SK-N-SH (cell line): ENCODE measurements at places on chromosomes 4 and X.

DNA sequence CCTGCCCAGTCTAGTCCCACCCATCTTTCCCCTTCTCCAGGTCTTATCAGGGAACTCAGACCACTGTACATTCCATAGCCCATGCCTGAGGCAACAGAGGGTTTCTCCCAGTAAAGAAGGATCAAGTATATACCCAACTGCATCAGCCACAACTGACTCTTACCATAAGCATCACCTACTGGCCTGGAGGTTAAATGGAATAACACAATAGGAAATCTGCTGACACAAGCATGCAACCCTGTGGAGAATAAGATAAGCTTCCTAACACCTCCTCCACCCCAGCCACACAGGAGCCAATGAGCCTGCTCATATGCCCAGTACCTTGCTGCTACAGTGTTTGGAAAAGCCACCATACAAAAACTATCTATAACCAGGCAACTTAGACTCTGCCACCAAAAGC, 34.6 kb upstream of the PLK4 start:
- no peak for DNase-seq

- no peak for DNase-seq
Observed at GRCh38 chr4:10007436-10007740, 13.9 kb downstream of the SLC2A9 start.

DNA sequence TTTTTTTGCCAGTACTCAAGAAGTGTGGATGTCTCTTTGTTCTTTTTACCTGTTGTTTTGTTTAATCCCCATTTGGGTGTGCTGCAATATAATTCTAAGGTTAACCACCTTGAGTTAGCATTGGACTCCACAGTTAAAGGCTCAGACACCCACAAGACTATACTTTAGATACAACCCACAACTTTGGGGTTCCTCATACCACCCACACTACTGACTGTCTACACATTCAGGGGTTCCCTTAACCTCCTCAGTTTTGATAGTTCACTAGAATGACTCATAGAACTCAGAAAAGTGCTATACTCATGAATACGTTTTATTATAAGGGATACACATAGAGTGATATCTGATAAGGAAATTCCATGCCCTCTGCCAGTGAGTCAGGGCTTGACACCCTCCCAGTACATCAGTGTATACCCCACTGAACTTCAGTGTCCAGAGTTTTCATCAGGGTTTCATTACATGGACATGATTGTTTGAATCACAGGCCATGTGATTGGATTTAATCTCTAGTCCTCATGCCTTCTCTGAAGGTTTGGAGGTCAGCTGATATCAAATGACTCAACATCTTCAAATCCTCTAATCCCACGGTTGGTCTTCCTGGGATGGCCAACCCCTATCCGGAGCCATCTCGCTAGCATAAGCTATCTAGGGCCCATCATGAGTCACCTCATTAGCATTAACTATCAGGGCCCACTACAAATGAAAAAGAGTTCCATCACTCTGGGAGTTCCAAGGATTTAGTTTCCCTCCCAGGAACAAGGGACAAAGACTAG, 357.7 kb upstream of the EMCN start:
- DNase-seq = no peak

GRCh38 chrX:17395154-17395553, 20.2 kb downstream of the NHS start:
- DNase-seq = no peak

DNA sequence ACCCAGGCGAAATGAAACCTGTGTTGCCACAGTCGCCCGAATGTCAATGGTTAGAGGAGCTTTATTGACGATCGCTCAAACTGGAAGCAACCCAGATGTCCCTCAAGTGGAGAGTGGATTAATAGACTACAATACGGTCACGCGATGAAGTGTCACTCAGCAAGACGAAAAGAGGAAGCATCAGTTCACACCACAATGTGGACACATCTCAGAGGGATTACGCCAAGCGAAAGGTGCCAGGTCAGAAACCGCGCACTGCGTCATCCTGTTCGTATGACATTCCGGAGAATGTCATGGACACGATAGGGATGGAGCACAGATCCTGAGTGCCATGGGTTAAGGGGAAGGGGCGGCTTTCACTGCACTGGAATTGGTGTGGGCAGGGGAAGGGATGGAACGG, 111.7 kb downstream of the HMX1 start:
- DNase-seq = no peak

DNA sequence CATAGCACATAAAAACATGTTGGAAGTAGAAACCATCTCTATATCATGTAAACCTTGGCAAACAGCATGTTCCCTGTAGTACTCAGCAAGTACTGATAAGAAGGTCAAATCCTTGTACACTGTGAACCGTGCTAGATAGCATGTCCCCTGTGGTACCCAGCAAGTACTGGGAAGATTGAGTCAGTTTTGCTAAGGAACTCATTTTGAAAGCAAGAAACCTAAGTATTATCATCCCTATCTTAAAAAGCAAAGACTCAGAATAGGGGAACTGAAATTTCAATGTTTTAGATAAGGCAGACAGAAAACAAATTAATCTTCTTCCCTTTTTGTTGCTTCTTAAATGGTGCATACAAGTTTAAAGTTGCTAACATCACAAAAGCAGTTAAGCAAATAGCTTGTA, 180.2 kb downstream of the RBM46 start:
- DNase-seq = no peak

- no peak for DNase-seq
Observed at GRCh38 chr4:123976285-123976684, 579.7 kb downstream of the SPRY1 start.

DNA sequence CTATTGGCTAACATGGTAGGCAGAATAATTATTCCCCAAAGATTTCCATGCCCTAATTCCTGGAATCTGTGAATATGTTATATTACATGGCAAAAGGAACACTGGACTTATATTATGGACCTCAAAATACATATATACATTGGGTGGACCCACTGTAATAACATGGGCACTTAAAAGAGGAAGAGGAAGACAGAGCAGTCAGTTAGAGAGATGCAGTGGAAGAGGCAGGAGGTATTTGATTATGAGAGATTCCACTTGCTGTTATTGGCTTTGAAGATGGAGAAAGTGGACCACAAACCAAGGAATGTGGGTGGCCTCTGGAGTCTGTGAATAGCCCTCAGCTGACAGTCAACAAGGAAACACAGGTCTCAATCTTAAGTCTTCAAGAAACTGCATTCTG, 14.0 kb upstream of the ART3 start:
- DNase-seq = no peak

DNA sequence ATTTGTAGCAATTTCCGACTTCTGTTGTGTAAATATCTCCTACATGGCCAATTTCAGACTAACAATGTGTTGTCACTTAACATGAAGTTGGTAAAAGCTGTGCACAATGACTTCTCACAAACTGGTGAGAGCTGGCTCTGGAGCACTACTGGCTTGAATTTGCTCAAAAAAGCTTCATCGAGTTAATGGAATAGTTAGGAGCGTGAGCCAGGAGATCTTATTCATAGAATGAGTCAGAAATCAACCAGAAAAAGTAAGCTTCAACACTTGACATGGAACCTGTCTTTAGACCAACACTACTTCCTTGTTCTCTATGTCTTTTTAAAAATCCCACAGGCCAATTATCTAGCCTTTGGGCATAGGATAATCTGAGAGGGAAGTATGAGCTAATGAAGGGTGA, 7.9 kb upstream of the CHRDL1 start:
- no peak for DNase-seq

GRCh38 chr4:104549736-104550135, 55.0 kb upstream of the CXXC4 start:
- no peak for DNase-seq

DNA sequence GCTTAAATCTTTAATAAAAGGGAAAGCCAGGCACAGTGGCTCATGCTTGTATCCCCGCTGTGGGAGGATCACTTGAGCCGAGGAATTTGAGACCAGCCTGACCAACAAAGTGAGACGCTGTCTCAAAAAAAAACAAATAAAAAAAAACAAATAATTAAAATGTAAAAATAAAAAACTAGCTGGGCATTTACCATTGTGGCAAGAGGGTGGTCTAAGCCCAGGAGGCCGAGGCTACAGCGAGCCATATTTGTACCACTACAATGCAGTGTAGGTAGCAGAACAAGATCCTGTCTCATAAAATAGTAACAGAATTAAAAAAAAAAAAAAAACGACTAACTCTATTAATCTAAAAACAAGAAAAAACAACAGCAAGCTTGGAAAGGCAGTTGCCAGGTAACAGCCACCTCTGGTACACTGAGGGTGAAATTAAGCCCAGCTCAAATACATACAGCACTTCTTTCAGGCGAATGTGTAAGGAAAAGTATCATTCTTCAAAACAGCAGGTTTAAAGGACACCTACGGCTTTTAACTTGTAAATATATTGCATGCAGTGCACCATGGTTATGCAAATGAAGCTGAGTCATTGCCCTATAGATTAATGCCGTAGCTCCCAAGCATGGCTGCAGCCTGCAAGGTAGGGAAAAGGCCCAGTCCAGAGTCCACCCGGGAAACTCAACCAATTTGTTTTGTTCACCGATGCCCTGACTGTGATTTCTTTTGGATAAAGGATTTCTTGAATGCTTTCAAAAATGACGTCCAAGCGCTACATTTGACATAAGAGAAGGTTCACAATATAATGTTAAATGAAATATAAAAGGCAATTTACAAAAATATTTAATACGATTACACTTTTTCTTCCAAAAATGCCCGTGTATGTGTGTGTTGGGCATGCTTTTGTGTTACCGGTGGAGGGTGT, 14.5 kb upstream of the TXLNG start:
- DNase-seq = peak; percentile 44

DNA sequence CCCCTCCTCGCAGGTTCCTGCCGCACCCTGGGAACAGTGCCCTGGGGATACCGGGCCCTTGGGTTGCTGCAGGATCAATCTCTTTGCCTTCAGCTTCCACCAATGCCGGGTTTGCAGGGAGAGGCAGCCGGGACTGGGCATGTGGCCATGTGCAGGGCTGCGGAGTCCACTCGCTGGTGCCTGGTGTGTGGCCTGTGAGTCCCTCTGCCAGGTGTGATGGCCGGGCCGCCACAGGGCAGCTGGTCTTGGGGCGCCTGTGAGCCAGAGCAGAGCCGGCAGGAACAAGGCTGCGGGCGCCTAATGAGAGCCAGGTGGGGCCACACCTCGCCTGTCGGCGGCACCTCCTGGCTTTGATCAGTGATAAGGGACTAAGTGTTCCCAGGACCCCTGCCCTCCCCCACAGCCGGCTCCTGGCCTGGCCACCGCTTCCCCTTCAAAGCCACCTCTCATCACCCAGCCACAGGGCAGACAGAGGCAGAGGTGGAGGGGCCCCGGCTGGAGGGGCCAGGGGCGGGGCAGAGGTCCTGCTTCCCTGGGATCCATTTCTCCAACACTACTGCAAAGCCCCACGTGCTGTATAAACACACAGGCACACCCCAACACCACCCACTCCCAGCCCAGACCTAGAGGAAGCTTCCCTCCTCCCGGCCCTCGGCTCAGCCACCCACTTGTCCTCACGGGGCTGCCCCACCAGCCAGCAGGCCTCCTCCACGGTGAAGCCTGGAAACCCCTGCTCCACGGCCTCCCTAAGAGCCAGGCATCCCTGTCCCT, 132.7 kb downstream of the CPZ start:
- DNase-seq = peak; percentile 89

DNA sequence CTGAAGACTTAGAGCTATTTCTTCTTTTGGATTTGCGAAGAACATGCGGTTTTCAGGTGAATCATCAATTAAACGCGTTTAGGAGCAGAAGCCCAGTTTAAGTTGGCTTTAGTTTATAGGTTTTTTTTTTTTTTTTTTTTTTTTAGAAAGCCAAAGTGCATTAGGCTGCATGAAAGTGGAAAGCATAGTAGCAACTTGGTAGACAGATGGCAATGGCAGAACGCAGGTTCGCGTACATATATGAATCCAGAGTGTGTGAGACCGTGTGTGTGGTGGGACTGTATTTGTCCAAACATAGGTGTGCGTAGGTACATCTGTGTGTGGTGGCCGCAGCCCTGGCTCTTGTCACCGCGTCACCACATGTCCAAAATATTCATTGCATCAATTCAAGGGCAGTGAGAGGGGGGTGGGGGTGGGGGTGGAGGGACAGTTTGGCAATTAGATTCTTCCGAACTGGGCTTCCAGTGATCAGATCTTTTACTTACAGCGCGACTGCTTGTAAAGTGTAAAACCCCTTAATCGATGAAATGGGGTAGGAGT, 901 bp downstream of the JADE1 start:
- peak; percentile 58 for DNase-seq

- peak; percentile 92 for DNase-seq
Observed at GRCh38 chr4:173334891-173335752, 964 bp upstream of the HMGB2 start.

- no peak for DNase-seq
Observed at GRCh38 chrX:43939187-43939926, 33.8 kb downstream of the NDP start.

- no peak for DNase-seq
Observed at GRCh38 chr4:57070461-57070860, 39.7 kb downstream of the IGFBP7 start.

GRCh38 chr4:8079031-8079885, 79.4 kb downstream of the ABLIM2 start:
- DNase-seq = peak; percentile 77

DNA sequence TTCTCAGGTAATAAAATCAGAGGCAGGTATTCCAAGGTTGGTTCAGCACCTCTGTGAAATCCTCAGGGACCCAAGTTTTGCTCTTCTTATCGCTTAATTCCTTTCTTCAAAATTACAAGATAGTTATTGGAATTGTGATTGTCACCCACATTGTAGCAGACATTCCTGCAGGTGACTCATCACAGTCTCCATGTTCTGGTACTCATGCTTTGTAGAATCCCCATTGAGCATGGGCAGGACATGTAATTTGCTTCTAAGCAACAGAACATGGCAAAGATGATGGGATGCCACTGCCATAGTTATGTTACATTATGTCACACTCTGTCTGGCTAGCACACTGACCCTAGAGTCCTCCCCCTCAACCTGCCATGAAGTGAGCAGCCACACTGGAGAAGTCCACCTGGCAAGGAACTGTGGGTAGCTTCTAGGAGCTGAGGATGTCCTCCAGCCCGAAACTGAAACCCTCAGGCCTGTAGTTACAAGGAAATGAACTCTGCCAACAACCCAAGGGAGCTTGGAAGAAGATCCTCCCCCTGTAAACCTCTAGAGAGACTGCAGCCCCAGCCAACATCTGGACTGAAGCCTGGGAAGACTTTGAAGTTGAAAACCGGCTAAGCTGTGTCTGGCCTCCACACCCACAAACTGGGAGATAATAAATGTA, 58.3 kb upstream of the GUCY1A1 start:
- no peak for DNase-seq

DNA sequence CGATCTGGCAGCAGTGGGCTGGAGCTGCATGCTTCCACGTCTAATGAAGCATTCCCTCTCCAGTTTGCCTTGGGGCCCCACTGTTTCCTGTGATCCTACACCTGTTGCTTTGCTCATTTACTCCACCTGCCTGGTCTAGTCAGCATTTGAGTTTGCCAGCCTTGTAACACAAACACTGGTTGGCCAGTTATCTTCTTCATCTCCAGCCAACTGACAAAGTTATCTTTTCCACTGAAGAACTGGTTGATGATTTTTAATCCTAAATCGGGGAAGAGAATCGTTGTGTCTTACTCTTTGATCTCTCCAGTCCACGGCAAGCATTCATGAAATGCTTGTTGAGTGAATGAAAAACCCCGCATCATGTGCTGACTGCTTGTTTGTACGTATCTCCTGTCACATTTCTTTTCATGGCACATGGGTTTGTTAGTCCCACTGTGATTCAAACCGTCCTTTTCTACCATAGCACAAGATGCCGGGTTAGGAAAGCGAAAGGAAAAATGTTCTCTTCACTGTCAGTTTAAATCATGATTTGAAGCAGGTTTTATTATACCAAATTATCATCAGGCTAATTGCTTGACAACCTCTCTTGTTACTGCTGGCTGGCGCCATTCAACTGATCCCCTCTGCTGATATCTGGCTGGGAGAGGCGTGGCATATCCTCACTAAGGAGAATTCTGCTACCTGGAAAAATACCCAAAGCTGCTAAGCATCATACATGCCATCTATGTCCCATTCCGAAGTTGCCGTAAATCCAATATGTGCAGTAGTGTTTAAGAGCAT, 144.8 kb downstream of the SHROOM3 start:
- DNase-seq = peak; percentile 34
